ENCODE measurements at places on chromosomes 12 and 14. TPM values are rescaled to one million over a fixed set of nuclear protein-coding genes. Genes with fewer than 3 reads are reported as not detected.

AQP5 gene
- total RNA-seq = not detected

EVL gene
- total RNA-seq = 309 TPM

- no peak for DNase-seq
- H3K4me3 ChIP-seq = no peak overlapping the region
- no peaks in the 10 kb centered on the region for H3K27me3 ChIP-seq
- H3K4me1 ChIP-seq = no peaks in the 10 kb centered on the region
- no peaks in the 10 kb centered on the region for H3K36me3 ChIP-seq
- no peak overlapping the region for H3K27ac ChIP-seq
Observed at GRCh38 chr12:98955284-98955683, 310.2 kb downstream of the APAF1 start.

- DNase-seq = no peak
- H3K27me3 ChIP-seq = no peaks in the 10 kb centered on the region
- no peak overlapping the region for H3K4me3 ChIP-seq
- peaks cover 6% of the 10 kb centered on the region for H3K4me1 ChIP-seq
- no peaks in the 10 kb centered on the region for H3K36me3 ChIP-seq
- H3K27ac ChIP-seq = no peak overlapping the region
Observed at GRCh38 chr12:93624595-93625294, 52.3 kb downstream of the SOCS2 start.

CDH24 gene
- 1.2 TPM for total RNA-seq

DNA sequence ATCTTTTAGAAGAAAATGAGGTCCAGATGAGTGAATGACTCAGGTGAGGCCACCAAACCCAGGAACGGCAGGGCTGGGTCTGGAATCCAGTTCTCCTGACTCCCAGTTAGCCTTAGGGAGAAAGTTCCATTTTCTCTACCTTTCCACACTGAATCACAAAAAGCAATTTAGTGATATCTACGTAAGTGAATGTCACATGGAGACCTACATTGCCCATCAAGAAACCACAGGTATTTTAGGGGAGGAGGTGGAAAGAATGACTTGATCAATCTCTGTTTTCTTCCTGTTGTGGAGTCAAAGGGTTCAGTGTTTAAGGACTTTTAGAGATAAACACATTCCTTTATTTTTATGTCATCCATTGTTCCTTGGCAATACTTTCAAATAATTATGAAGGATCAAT lies 106.9 kb upstream of the PTPRB start:
- H3K4me1 ChIP-seq = no peaks in the 10 kb centered on the region
- DNase-seq = no peak
- H3K27me3 ChIP-seq = no peaks in the 10 kb centered on the region
- H3K27ac ChIP-seq = no peak overlapping the region

DNA sequence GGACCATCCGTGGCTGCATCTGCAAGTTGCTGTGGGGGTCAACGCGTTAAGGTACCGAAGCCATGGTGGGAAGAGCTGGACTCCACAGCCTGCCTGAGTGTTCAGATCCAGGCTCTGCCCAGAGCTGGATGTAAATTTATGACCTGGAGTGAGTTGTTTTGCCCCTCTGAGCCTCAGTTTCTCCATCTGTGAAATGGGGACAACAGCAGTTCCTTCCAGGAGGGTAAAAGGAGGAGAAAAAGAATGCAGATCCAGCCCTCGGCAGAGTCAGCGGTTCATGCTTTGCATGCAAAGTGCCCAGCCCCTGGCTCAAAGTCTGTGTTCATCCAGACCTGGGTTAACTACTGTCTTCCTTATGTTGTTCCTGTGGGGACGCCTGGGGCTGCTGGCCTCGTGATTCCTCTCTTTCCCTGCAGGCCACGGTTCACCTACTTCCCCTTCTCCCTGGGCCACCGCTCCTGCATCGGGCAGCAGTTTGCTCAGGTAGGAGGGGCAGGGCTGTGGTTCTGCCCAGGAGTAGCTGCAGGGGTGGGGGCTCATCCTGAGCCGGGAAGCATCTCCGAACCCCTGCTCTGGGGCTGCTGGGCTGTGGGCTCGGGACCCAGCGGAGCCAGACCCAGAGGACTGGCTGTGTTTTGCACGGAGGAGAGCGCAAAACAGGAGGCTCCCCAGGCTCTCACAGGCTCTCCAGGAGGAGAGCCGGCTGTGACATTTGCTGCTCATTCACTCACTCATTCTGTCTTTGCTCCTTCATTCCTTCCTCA lies 41.9 kb downstream of the CYP46A1 start:
- DNase-seq = no peak
- peaks cover 5% of the 10 kb centered on the region for H3K27me3 ChIP-seq
- H3K4me3 ChIP-seq = no peak overlapping the region
- H3K27ac ChIP-seq = no peak overlapping the region
- H3K36me3 ChIP-seq = no peaks in the 10 kb centered on the region

DNA sequence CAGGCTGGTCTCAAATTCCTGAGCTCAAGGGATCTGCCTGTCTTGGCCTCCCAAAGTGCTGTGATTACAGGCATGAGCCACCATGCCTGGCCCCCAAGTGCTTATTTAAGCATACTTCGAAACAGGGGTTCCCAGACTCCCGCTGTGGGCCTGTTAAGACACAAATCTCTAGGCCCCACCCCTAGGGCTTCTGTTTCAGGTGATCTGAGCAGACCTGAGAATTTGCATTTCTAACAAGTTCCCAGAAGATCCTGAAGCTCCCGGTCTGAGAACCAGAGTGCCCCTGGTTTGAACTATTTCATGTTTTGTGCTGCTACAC lies 25.0 kb downstream of the GCH1 start:
- H3K4me3 ChIP-seq = no peak overlapping the region
- peaks cover 19% of the 10 kb centered on the region for H3K36me3 ChIP-seq
- no peaks in the 10 kb centered on the region for H3K27me3 ChIP-seq
- no peak for DNase-seq
- no peak overlapping the region for H3K27ac ChIP-seq

SRRM4 gene
- total RNA-seq = not detected

DNA sequence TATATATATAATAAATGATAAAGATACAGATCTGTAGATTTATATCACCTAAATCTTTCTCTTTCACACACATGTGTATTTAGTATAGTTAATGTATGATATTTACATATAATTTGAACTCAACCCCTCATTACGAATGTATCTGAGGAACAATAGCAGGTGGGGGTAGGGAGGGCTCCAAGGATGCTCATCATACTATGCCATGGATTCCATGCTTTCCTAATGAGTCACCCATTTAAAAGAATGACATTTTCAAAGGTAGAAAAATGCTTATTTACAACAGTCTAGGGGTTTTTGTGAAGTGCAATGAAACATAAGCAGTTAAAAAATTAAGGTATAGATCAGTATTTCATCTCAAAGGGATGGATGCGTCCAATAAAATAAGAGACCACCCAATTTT lies 181.6 kb downstream of the SOX5 start:
- no peak overlapping the region for H3K4me3 ChIP-seq
- H3K27me3 ChIP-seq = no peaks in the 10 kb centered on the region
- no peak overlapping the region for H3K27ac ChIP-seq

DNA sequence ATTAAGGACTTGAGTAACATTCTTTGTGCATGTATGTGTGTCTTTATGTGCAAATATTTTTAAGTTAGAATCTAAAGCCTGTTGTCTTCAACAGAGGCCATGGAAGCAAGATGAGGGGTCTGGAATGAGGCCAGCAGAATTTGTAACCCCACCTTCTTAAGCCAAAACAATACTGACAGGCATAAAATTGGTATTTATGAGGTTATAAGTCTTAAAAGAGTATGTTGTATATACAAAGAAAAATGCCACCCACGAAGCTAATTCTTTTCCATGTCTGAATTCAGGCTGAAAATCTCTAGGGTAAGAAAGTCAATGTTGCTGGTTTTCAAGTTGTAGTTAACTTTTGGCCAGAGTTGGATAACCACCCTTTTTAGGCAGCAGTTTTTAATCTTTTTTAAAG lies 86.2 kb upstream of the TMTC1 start:
- DNase-seq = no peak
- H3K4me1 ChIP-seq = no peaks in the 10 kb centered on the region
- H3K4me3 ChIP-seq = no peak overlapping the region

DNA sequence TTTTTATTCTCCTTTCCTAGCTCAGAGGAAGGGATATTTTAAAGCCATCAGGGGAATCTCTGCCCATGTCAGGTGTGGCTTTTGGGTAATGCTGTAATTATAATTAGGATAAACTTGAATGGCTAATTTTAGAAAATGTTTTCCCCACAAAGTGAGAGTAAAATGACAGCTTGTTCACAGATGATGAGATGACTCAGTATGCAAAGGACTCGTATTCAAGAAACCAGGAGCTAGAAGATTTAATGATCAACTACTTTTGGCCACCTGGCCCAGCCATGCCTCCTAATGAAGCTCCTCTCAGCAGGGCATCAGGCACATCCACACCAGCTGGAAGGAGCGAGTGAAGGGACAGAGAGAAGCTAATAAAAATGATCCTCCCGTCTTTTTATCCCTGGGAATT lies 29.0 kb upstream of the PLEKHG7 start:
- H3K4me1 ChIP-seq = no peaks in the 10 kb centered on the region
- H3K27me3 ChIP-seq = peaks cover 5% of the 10 kb centered on the region
- no peak for DNase-seq
- no peak overlapping the region for H3K27ac ChIP-seq

DNA sequence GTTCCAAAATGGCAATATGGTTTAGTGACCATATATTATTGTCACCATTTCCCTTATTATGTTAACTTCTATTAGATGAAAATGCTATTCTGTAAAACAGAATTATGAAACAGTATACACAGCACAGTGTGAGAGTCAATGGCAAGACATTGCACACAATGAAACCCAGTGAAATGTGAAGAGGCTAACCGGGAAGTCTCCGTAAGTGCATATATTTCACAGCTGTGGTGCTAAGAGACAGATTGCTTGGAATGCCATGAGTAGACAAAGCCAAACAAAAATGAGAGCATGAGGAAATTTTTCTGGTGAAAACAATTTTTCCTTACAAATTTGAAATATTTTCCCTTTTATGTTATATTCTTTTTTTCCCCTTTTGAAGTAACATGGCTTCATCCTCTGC lies 49.4 kb downstream of the DYRK2 start:
- no peak overlapping the region for H3K27ac ChIP-seq
- peaks cover 53% of the 10 kb centered on the region for H3K27me3 ChIP-seq
- peaks cover 49% of the 10 kb centered on the region for H3K4me1 ChIP-seq

DNA sequence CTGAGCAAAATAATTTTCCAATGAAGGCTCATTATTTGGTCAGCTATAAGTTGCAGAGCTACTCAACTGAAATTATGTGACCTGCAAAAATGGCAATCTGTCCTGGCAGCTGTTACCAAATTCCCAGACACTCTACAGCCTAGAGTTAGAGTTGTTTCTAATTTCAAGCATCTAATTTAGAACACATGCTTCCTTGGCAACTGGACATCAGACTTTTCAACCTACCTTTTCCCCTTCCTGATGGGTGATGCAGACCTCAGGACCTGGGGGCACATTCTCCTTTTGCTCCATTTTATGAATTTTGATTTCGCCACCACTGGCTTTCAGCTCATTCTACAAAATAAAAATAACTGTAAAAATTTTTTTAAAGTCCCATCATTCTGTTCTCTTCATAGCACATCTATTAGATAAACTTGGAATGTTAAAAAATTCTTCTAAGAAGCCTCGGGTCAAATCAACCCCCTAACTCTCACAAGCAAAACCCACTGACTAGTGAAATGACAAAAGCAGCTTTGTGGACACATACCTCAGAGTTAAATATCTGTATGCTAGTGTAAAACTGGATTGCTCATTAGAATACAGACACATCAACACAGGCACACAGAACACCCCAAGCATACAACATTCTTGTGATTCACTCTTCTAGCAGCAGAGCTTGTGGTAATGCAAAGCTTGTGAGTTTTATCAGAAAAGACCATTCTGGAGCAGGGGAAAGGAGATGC lies 33.5 kb upstream of the CERS5 start:
- peaks cover 4% of the 10 kb centered on the region for H3K4me1 ChIP-seq
- H3K36me3 ChIP-seq = peaks cover 36% of the 10 kb centered on the region
- H3K4me3 ChIP-seq = no peak overlapping the region
- H3K27ac ChIP-seq = no peak overlapping the region

DNA sequence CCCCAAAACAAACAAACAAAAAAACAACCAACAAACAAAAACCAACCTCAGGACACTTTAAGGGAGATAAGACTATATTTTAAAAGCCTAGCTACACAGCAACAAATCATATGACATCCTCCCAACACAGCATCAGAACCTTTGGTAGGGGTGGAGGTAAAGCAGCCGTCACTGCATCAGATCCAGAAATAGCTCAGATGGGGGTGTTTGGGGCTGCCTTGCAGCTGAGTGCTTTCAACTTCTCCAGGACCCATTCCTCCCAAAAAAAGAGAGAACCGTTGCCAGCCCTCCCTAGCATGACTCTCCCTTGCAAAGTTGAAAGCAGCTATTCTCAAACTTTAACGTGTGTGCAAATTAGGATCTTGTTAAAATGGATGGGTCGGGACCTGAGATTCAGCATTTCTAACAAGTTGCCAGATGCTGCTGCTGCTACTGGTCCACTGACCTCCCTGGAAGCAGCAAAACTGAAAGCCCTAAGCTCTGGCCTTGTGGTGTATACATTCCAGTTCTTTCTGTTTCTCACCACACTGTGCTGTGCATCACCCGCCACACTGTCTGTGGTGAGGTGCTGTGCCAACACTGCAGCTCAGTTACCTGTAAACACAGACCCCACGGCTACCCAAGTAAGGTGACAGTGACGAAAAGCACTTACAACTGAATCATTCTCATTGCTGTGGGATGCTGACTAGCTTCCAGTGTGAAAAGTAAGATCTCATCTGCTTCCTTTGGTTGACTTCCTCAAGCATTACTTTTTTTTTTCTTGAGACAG lies 54.0 kb downstream of the SLC38A1 start:
- H3K4me1 ChIP-seq = peaks cover 97% of the 10 kb centered on the region
- no peaks in the 10 kb centered on the region for H3K27me3 ChIP-seq
- peak overlapping the region; percentile 83 for H3K4me3 ChIP-seq
- DNase-seq = peak; percentile 85
- H3K36me3 ChIP-seq = peaks cover 57% of the 10 kb centered on the region
- peak overlapping the region; percentile 99 for H3K27ac ChIP-seq

VDR gene
- 305 TPM for total RNA-seq

PLA2G1B gene
- not detected for total RNA-seq

- H3K27me3 ChIP-seq = peaks cover 18% of the 10 kb centered on the region
- no peaks in the 10 kb centered on the region for H3K4me1 ChIP-seq
- no peaks in the 10 kb centered on the region for H3K36me3 ChIP-seq
- no peak overlapping the region for H3K4me3 ChIP-seq
- H3K27ac ChIP-seq = no peak overlapping the region
Observed at GRCh38 chr14:64569138-64569631, 19.4 kb downstream of the PPP1R36 start.

- no peaks in the 10 kb centered on the region for H3K27me3 ChIP-seq
- H3K27ac ChIP-seq = no peak overlapping the region
- no peak overlapping the region for H3K4me3 ChIP-seq
- H3K4me1 ChIP-seq = peaks cover 23% of the 10 kb centered on the region
- no peak for DNase-seq
Observed at GRCh38 chr12:93090731-93091172, 161.7 kb upstream of the EEA1 start.

HOXC11 gene
- total RNA-seq = not detected
